HepG2 (cell line): ENCODE measurements at places on chromosomes 16 and 17. TPM values are rescaled to one million over a fixed set of nuclear protein-coding genes. Genes with fewer than 3 reads are reported as not detected.

GRCh38 chr17:29563816-29564215, 3.0 kb downstream of the ABHD15 start:
- DNase-seq = no peak

GRCh38 chr16:79648826-79649225, 48.3 kb upstream of the MAF start:
- no peak for DNase-seq

- no peak for DNase-seq
These were observed 274.0 kb downstream of the PARN start for GRCh38 chr16:14356064-14356463.

DNA sequence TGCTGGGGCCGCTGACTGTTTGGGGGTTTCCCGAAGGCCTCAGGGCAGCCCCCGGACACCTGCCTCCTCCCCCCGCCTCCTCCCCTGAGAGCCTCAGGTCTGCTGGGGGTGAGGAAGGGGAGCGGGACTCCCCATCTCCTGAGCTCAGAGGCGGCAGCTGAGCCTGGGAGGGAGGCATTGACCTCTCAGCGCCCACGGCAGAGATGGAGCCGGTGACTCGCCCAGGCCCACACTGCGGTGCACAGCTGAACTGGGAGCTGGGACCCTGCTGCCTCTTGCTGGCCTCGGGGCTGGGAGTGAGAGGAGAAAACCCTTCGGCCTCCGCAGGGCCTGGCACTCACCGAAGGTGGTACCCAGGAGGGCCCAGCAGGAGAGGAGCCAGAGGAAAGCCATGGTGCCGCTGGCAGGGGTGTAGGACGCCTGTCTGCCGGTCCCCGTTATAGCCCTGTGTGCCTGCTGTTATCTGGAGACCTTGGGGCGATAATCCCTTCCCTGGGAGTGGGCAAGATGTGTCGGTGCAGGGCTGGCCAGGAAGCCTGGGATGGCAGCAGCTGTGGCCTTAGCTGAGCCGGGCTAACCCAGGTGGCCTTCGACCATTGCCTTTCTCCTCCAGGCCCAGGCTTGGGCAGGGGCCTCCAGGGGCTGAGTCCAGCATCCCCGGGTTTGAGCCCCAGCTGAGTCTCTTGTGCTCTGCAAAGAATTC, at the start of gene CTRB2:
TSS of gene CTRB2 (minus strand) at position 413 of the 703 bp plus-strand sequence. CDS start at position 393, 20 bp downstream.
- no peak for DNase-seq

- DNase-seq = peak; percentile 61
These were observed 18.0 kb upstream of the ASGR2 start for GRCh38 chr17:7132511-7133094.

GRCh38 chr17:49521088-49521450, 26.0 kb downstream of the NGFR start:
- no peak for DNase-seq

- DNase-seq = no peak
These were observed 875 bp downstream of the PRKCB start for GRCh38 chr16:23836404-23837311.

GRCh38 chr17:48048384-48049126, 396 bp downstream of the NFE2L1 start:
- DNase-seq = peak; percentile 91

DNA sequence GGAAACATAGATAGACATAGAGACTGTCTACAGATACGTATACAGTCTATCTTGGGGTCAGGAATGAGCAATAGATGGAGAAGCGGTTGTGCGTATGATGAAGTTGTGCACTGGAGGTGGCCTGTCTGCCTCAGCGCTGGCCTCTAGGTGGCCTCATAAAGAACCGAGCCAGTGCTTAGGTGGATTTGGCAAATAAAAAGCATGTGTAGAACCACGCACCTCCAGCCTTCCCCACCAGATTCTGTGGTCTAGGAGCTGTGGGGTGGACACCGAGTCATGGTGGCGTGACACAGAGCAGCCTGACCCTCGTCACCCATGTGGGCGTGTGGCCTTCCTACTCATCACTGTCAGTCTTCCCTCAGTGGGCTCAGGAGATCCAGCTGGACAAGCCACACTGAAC, 34.0 kb downstream of the PGS1 start:
- no peak for DNase-seq

DNA sequence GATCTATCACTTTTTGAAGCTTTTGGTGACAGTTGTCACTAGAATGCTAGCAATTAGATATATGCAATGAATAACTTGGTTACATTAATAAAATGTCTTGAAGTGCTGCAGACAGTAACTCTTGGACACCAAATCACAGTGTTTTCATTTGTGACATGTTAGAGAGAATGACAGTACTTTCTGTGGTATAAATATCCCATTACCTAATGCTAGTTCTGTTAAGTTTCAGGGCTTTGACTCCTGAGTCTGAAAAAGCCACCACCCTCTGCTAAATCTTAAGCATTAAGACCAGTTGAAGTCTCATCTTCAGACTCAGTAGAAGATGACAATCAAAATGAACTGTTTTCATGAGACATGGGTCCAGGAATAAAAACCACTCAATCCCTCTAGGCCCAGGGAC, 10.6 kb upstream of the CPHXL2 start:
- DNase-seq = no peak

GRCh38 chr17:63537991-63538692, 12.1 kb upstream of the DCAF7 start:
- DNase-seq = no peak

GRCh38 chr17:54439816-54440215, 460.8 kb upstream of the TOM1L1 start:
- DNase-seq = no peak

- DNase-seq = no peak
These were observed 81.1 kb downstream of the CACNG1 start for GRCh38 chr17:67125417-67125816.

DNA sequence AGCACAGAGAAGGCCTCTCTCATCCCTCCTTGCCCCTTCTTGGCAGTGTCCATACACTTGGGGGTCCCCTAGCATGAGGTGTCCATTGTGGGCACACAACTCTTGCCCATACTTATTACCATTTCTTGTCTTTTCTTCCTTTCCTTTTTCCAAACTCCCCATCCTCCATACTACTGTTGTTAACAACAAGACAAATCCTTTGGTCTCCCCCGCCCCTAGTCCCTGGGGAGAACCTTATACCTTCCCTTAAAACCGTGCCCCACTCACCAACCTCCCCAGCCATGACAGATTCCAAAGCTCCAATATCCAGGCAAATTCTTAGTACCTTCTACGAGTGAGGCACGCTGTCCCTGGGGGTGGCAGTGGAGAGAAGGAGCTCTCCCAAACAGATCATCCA, 82.9 kb downstream of the GAS7 start:
- no peak for DNase-seq

GRCh38 chr16:79839466-79840341, 239.2 kb upstream of the MAF start:
- DNase-seq = no peak

GRCh38 chr16:66474750-66475199, 47.7 kb downstream of the BEAN1 start:
- DNase-seq = no peak

- no peak for DNase-seq
These were observed 89.3 kb downstream of the RPGRIP1L start for GRCh38 chr16:53614346-53614745.

DNA sequence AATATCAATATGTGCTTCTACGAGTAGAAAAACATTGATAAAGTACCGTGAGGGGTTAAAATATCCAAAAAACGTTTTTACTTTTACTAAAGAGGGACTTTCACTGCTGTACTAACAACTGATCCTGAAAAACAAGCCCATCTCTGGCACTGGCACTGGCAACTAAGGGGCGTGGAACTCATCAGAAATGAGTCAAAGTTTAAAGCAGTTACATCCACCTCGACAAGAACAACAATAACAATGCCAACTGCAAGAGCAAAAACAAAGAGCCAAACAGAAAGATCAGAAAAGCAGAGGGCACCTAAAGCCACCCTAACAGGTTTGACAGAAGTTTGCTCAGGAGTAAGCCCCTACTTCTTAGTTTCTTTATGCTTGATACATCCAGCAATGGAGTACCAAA, 13.1 kb downstream of the MBTPS1 start:
- no peak for DNase-seq

DNA sequence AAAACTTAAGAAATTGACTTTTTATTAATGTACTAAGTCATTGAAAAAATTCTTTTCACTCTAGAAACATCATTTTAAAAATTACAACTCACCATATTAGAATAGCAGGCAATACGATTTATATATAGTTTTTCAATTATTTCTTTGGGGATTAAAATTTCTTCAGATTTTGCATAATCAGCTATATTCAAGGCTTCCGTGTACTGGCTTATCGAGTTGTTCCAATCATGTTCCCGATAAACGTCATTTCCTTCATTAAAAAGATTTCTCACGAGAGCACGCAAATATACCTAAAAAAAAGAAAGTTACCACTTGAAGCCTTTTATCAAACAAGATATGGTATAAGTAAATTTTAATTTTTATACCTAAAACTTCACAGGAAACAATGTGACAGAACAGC, 18.0 kb downstream of the ZC3H7A start:
- no peak for DNase-seq

DNA sequence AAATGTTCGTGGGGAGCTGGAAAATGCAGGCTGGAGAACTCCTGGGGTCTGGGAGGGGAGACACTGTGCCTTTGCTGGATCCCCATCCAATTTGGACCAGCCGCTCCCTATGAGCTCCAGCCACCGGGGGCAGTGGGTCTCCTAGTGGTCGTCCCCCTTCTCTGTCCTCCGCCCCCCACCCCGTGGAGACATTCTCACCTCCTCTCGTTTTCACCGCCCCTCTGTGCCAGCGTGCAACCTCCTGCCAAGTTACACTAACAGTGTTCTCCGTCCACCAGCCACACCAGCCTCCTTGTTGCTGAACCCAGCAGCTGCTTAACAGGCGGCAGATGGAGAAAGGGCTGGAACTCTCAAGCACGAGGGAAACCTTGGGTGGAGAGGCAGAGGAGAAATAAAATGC, 67.4 kb upstream of the SOX9 start:
- DNase-seq = no peak

GRCh38 chr17:35163886-35164285, 16.3 kb downstream of the UNC45B start:
- no peak for DNase-seq

DNA sequence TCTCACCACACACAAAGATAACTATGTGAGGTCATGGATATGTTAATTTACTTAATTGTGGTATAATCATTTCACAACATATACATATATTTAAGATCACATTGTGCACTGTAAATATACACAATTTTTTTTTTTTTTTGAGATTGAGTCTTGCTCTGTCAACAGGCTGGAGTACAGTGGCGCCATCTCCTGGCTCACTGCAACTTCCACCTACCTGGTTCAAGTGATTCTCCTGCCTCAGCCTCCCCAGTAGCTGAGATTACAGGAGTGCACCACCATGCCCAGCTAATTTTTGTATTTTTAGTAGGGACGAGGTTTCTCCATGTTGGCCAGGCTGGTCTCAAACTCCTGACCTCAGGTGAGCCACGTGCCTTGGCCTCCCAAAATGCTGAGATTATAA, 11.5 kb upstream of the PRSS54 start:
- DNase-seq = peak; percentile 15

DNA sequence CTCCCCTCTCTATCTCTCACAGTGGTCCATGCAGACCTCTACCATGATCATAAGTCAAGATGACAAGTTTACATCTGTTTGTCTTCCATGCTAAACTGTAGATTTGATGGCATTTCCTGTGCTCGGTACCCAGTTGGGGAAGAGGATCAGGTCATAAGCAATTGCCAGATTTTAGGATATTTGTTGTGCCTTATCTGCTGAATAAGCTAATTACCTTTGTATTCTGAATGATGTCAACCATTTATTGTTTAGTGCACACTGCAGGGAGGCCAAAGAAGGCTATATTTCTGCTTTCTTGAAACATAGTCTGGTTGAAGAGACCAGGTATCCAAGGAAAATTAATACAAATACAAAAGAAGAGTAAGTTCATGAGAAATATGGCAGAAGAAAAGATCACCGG, 5.8 kb upstream of the ALDOC start:
- DNase-seq = no peak

Gene RAC3
- total RNA-seq = 4.0 and 10.5 TPM in 2 replicates

Gene TMC7
- 1.2 TPM in 2 replicates for total RNA-seq

Gene KRTAP1-1
- total RNA-seq = not detected in 2 replicates

Gene TOP2A
- total RNA-seq = 327 and 614 TPM in 2 replicates

Gene CA10
- not detected in 2 replicates for total RNA-seq

Gene KCNG4
- not detected in 2 replicates for total RNA-seq

Gene ZNF830
- total RNA-seq = 18.9 and 19.0 TPM in 2 replicates

Gene TMEM204
- total RNA-seq = not detected in 2 replicates

Gene G6PC1
- total RNA-seq = 0.56 and 1.7 TPM in 2 replicates

Gene GOSR1
- total RNA-seq = 37.0 and 44.6 TPM in 2 replicates

Gene GLP2R
- 1.4 and 1.9 TPM in 2 replicates for total RNA-seq

Gene TPSB2
- not detected in 2 replicates for total RNA-seq

Gene GUCY2D
- total RNA-seq = not detected in 2 replicates

Gene CCL16
- total RNA-seq = 0.51 and 2.0 TPM in 2 replicates

Gene OR3A2
- total RNA-seq = not detected in 2 replicates

Gene CDH8
- total RNA-seq = not detected in 2 replicates

Gene PRRT2
- total RNA-seq = 0.11 and 0.51 TPM in 2 replicates

Gene SLC16A13
- 1.9 and 3.0 TPM in 2 replicates for total RNA-seq

Gene PKMYT1
- 8.4 and 27.8 TPM in 2 replicates for total RNA-seq

Gene MYLK3
- total RNA-seq = 0.13 and 0.18 TPM in 2 replicates

Gene CACNG3
- total RNA-seq = not detected in 2 replicates

Gene DNASE1L2
- 0.11 and 0.44 TPM in 2 replicates for total RNA-seq

Gene CD79B
- total RNA-seq = not detected in 2 replicates

Gene PIRT
- total RNA-seq = not detected in 2 replicates

Gene LRRC36
- total RNA-seq = 0.13 and 0.15 TPM in 2 replicates

Gene CYLD
- total RNA-seq = 11.4 and 16.0 TPM in 2 replicates

Gene TMC5
- total RNA-seq = 0.09 and 0.34 TPM in 2 replicates

Gene TCF25
- total RNA-seq = 98.4 and 138 TPM in 2 replicates
